Kidney tubule cell (primary cell): ENCODE measurements at places on chromosomes 11 and 22.
A peak's percentile ranks its signal among the peaks of the same experiment; 100 is the strongest.

- no peak for DNase-seq
Observed at GRCh38 chr11:46143049-46143806, 22.0 kb upstream of the PHF21A start.

DNA sequence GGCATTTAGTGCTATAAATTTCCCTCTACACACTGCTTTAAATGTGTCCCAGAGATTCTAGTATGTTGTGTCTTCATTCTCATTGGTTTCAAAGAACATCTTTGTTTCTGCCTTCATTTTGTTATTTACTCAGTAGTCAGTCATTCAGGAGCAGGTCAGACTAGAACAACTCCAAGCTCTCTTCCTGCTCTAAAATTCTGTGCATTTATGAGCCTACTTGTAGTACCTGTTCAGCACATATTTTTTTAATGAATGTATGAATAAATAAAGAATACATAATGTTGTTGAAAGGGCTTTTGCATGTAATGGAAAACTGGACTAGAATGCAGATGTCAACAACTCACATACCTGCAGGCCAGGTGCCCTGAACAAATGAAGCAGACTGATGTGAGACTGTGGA, 13.7 kb upstream of the HEPHL1 start:
- no peak for DNase-seq

DNA sequence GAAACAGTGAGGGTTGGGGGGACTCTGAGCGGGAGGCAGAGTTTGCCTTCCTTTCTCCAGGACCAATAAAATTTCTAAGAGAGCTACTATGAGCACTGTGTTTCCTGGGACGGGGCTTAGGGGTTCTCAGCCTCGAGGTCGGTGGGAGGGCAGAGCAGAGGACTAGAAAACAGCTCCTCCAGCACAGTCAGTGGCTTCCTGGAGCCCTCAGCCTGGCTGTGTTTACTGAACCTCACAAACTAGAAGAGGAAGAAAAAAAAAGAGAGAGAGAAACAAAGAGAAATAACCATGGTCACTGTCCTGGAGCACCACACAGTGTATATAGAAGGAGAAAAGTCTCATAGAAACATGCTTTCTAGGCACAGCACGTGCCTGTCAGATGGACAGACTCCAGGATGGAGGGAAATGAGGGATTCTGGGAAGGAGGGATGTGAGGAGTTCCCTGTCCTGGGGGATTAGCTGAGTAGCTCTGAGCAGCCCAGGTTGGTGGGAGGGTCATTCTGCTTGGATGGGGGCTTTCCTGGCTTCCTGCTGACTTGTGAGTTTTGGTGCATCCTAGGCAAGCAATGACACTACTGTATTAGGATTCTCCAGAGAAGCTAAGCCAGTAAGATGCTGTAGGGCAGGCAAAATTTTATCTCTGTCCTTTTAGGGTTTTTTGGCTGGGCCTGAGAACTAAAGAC, 3.1 kb downstream of the GSTP1 start:
- no peak for DNase-seq

DNA sequence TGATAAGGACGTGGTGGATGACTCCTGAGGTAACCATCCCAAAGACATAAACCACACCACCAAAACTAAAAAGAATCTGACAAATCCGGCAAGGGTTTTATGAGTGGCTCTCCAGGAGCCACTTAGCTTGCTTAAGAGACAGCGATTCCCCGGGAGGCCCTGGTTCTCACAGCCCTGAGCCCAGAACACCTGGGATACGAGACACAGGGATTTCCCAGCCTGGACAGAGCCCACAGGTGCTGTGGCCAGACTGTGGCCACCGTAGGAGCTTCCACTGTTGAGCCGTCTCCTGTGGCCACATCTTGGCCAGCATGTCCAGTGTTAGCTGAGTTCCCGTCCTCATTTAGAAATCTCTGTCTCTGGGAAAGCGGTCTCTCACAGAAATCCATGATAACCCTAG, 71.2 kb upstream of the ASPHD2 start:
- no peak for DNase-seq

- no peak for DNase-seq
Observed at GRCh38 chr11:70155386-70155785, 47.7 kb upstream of the FADD start.

DNA sequence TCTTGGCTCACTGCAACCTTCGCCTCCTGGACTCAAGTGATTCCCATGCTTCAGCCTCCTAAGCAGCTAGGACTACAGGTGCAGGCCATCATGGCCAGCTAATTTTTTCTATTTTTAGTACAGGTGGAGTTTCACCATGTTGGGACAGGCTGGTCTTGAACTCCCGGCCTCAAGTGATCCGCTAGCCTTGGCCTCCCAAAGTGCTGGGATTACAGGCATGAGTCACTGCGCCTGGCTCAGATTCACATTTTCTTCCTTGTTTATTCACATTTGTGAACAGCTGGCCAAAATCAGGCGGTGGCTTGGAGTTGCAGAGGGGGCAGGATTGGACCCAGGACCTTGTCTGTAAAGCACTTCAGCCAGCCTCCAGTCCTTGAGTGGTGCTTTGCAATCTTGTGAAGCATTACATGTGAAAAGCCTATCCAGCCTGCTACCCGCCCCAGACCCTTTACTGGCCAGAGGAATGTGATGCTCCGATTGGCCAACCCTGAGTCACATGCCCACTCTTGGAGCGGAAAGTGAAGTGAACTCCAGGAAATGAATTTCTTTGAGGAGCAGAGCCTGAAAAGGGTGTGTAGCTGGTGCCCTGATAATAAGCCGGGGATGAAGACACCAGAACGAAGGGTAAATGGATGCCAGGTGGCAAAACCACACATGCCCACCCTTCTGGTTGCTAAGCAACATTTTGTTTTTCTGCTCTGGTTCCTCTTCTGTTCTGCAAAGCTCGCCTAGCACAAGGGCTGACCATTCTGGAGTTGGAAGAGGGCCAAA, 62.6 kb upstream of the PTPRJ start:
- peak; percentile 69 for DNase-seq

GRCh38 chr11:1292018-1292643, 17.3 kb downstream of the TOLLIP start:
- no peak for DNase-seq

DNA sequence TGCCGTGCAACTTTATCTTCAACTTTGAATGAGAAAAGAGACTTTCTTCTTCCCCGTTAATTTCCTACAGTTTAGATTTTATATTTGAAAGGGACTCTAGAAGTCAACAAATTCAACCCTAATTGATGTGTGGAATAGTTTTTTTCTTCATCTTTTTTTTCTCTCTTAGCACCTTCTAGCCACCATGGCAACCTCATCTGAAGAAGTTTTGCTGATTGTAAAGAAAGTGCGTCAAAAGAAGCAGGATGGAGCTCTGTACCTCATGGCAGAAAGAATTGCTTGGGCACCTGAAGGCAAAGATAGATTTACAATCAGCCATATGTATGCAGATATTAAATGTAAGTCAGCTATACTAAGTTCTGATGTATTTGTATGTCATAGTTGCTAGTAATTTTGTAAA, 10.5 kb downstream of the GTF2H1 start:
- no peak for DNase-seq

DNA sequence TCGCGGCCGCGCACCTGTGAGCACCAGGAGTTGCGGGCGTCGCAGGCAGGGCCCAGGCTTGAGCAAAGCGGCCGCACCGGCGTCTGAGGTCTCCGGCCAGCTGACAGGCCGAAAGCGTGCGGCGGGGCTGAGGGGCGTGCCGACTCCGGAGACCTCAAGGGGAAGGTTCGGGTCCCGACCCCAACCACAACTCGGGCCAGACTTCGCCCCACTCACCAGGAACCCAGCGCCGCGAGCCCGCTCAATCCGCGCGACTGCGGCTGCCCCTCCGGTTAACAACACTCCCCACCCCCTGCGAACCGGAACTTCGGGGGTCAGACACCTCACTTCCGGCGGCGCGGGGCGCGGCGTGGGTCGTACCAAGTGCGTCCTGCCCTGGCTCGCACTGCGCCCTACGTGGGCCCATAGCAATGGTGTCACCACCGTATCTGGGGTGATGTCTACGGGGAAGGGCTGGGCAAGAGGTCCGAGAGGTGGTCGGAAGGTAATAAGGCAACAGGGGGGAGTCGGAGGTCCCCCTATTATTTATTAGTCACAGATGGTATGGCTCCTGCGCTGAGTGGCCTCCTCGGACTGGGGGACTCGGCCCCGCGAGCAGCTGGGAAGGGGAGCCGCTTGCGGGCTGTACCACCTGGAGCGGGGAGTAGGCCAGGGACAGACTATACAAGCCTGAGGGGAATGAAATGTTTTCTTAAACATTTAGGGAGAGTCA, at the start of gene SYVN1:
Gene SYVN1, minus strand, starts transcription at position 280 of the 712 bp plus-strand sequence. CDS start 918 bp downstream, outside the sequence.
- peak; percentile 89 for DNase-seq

DNA sequence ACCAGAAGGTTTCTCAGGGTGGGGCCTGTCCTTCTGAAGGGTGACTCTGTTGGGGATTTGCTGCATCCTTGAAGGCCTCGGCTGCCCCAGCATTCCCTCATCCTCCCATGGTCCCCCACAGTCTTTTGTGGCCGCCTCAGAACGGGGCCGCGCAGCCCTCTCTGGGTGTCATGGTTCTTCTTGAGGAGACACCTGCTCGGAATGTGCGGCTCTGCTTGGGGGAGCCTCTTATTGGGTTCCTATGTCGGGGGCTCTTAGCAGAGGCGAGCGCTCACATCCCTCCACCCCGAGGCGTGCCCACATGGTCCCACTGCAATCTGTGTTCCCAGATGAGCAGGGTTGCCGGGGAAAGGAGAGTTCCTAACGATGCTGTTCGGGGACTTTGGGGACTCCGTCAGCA, 1008.4 kb downstream of the BRD1 start:
- no peak for DNase-seq

DNA sequence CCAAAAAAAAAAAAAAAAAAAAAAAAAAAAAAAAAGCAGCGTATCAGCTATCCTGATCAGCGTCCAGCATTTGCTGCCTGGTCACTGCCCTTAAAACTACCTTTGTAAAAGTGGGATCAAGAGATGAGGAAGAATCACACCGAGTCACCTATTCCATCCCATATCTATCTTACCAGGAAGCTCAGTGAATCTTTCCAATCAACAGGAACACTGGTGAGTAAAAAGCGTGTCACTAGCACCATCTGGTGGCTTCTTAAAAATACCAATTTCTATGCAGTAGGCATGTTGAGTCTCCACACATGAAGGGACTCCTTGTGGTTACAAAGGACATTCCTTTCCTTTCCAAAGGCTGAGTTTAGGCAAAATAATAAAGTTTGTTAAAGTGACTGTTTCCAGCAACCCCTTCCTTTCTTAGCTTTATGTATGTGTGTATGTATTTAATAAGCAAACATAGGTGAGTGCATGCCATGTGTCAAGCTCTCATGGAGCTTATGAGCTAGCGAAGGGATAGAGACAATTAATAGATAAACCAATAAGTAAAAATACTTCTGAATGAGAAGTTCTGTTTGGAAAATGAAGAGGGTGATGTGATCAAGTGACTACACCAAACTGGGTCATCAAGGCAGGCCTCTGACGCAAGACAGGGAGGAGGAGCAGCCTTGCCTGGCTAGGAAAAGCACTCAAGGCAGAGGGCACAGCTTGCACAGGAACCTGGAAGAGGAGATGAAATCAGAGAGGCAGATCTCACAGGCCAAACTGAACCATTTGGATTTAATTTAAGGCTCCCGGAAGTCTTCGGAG, 13.9 kb upstream of the TP53AIP1 start:
- peak; percentile 79 for DNase-seq

- peak; percentile 44 for DNase-seq
Observed at GRCh38 chr22:34111210-34111824, 191.0 kb upstream of the LARGE1 start.

DNA sequence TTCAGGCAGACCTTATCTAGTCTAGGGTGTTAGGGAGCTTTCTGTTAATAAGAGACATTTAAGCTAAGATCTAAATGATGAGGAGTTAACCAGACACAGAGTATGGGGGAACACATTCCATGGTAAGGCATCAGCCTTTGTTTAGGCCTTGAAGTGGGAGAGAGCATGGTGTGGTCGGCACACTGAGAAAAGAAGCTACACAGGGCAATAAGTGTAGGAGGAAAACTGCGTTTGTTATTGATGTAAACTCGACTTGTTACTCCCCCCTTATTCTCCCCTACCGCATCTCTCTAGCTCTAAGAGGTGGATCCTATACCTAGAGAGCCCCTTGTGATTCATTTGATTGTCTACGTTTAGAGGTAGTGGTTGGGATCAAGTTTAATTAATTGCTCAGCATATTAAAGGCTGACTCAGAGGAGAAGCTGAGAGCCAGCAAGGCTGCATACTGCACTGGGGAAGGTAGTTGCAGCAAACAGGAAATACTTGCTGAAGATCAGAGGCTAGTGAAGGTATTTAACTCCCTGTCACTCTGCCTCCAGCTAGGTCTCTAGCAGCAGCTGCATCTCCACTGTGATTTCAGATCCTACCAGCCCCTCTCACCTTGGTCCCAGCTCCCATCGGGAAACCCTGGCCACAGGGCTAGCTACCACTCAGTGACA, 86.8 kb upstream of the TEAD1 start:
- DNase-seq = peak; percentile 65

- DNase-seq = no peak
Observed at GRCh38 chr22:36029406-36029755, 757 bp upstream of the RBFOX2 start.

DNA sequence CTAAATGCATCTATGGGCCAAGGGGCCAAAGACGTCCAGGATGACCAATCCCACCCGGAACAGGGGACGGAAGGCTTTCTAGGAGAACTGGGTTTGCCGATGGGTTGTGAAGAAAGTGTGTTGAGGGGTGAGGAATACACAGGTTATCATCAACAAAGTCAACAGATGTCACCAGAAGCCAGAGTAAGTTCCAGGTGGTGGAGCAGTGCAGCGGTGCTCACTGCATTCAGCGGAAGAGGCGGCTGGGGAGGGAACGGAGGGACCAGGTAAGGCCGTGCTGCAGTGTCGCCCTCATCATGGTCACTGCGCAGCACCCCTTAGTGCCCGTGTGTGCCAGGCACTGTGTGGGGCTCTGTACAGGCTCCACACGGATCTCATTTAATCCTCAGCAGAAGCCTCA, 176.0 kb downstream of the EFCAB6 start:
- DNase-seq = no peak

GRCh38 chr22:49906799-49907290, 11.4 kb downstream of the ALG12 start:
- no peak for DNase-seq

DNA sequence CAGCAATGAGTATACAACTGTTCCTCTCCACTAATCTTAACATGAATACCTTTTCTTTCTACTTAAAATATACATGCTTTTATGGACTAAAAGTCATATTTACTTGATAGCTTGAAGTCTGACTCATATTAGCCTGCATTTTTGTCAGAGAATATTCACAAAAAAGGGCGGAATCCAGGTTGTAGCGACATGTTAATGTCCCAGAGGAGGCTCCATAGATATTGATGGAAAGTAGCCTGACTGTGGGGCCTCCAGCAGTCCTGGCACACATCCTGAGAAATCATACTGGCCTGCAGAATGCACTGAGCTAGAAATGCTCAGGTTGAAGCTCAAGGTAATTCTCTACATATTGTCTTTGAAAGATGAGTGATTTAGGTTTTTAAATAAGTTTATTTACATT, 1051.1 kb downstream of the NTM start:
- no peak for DNase-seq

DNA sequence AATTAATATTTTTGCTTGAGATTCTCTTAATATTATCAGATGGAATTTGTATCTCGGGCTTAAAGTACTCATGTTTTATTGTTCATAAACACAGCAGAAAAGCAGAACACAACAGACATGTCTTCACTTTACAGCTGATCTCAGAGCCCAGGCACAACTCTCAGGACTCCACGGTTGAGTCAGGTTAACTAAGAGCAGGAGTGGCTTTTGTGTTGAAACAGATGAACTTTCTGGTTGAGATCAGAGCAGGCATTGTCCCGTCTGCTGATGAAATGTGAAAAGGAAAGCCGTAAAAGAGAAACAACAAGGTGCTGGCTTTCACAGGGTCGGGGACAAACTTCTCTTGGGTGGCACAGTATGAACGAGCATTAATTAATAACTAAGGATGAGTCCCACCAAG, 49.0 kb downstream of the JHY start:
- DNase-seq = no peak
